ENCODE measurements at places on chromosomes 3 and 15.

DNA sequence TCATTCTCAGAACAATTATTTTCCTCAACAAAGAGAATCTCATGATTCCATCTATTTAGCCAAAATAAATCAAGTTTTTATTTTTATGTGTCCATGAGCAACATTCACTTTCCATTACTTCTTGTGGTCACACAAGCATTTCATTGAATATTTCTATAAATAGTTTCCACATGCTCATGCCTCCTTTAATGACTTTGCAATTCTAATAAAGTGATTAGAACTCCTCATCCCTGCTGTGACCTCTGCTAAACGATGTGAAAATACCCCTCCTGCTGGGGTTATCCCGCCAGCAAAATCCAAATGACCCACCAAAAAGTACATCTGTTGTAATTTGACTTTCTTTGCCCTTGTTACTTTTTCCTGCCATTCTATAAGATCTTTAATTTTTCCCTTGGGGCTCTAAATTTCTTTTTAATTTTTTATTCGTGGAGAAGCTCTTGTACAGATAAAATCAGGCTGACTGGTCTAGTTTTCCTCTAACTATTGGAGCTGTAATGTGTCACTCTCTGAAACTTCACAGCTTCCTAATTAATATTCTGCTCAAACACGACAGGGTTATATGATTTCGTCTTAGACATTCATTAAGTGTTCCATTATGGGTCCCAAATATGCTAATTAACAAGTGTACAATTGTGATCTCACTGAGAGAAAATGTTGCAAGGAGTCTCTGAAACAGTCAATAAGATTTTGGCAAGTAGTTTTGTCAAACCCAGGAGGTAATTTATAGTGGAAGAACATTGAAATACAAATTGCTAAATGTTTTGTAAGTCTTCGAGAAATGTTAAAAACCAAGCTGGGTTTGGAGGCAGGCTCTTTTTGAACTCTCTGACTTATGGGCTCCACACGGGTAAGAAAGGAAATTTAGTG, 533.1 kb upstream of the NAALADL2 start:
- no peak for DNase-seq

- no peak for DNase-seq
Measured at GRCh38 chr3:139134678-139135372, 90.1 kb upstream of the PRR23C start.

- no peak for DNase-seq
Measured at GRCh38 chr3:106302451-106303221, 433.8 kb upstream of the CBLB start.

GRCh38 chr15:91407269-91407889, 307.3 kb downstream of the SV2B start:
- no peak for DNase-seq

DNA sequence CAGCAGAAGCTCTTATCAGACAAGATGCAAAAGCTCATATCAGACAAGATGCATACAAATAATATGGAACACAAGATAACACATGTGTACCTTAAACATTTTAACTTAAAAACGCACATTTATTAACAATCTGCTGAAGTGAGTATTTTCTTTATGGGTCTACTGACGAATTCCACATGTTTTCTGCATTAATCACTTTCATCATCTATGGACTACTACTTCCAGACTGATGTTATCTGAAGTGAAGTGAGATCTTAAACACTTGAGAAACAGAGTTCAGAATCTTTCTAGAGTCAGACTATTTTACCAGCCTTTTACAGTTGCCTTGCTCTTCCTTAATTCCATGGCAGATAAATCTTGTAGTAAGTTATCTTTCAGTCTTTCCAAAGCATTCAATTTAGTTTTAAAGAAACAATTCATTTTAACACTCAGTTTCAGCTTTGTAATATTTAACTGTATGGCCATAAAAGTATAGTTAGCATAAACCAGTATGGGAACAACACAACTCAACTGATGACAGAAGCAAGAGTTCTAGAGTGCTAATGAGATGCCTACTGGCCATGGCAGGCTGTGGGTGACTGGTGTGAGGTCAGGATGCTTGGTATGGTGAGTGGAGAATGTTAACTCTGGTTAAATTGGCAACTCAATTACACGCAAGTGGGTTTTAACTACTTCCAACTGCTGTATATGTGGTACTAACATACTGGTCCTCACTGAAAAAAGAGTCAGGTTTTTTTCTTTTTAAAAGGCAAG, 9.8 kb downstream of the CMTM6 start:
- no peak for DNase-seq

DNA sequence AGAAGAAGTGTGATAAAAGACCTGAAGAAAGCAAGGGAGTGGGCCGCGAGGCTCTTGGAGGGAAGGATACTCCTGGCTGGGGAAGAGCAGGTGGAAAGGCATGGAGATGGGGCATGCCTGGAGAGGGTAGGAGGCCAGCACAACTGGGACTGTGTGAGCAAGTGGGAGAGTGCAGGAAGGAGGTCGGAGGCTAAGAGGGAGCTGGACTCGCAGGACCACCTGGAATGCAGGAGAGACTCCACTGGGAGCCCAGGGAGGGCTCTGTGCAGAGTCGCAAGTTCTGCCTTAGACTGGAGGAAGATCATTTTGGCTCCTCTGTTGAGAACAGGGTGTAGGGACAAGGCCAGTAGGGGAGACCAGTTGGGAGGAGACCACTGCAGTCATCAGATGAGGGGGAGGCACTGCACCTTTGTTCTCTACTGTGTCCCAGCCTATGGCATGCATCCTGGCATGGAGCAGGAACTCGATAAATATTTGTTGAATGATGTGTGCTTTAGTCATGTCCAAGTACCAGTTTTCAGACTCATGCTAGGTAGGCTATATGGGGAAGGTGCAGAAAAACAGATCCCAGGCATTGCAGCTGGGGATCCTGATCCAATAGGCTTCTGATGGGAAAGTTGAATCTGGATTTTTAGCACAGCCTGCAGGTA, 13.7 kb downstream of the FAM107A start:
- DNase-seq: no peak

DNA sequence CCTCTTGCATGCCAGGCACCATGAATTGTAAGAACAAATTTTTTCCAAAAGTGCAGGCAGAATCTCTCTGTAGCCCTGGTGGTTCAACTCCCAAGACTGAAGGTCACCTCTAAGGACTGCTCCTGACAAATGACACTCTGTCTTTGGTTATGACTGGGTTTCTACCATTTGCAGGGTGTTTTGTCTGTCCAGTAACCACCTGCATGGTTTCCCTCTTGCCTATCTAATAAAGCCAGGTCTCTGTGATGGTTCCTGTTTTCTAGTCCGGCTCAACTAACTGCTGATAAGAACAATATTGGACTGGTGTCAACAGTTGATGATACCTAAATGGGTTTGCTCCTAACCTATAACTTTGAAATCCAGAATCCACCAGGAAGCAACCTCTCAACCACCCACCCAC, 43.7 kb downstream of the ATP8B4 start:
- no peak for DNase-seq

- DNase-seq: peak; percentile 31
Measured at GRCh38 chr3:113912552-113913236, 35.1 kb upstream of the ZDHHC23 start.

GRCh38 chr3:74267131-74267530, 347.3 kb downstream of the CNTN3 start:
- DNase-seq: no peak

GRCh38 chr3:112373924-112374323, 41.0 kb downstream of the CD200 start:
- no peak for DNase-seq

GRCh38 chr3:19931180-19931692, 2.8 kb downstream of the EFHB start:
- DNase-seq: peak; percentile 24

GRCh38 chr15:92682741-92683510, 27.4 kb upstream of the FAM174B start:
- no peak for DNase-seq

DNA sequence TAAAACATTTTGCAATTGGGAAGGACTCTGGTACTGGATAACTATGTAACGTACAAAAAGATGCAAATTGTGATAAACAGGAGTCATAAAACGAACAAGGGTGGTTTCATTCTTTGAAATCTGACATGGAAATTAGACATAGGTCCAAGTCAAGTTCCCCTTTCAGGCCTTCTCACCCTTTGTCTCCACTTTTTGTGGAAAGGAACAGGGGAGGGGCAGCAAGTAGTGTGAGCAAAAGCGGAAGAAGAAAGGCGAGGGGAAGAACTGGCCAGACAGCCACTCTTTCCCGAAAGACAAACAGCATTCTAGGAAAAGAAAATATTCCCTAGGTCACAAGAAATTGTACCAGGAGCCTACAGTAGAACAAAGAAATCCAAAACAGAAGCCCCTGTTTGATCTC, 52.6 kb downstream of the MCF2L2 start:
- no peak for DNase-seq

- DNase-seq: no peak
Measured at GRCh38 chr3:165837058-165837525, at the start of gene BCHE. Gene BCHE (minus strand): TSS chr3:165837423. CDS start chr3:165831033, 6,390 bp downstream.

DNA sequence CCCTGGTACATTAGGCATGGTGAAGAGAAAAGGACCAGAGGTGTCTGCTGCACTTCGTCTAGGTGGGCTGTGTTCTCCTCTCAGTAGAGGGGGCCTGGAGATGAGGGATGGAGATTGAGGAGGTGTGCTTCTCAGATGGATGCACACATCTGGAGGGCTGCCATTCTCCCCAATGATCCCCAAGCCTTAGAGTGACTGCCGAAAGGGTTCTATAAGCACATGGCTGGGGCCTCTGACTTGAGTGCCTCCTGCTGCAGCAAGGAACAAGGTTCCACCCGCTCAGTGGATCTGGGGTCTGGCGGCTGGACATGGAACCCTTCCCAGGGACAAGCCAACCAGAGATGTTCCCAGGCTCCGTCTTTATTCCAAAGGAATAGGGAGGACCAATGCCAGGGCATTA, 66.8 kb downstream of the CPN2 start:
- DNase-seq: no peak

DNA sequence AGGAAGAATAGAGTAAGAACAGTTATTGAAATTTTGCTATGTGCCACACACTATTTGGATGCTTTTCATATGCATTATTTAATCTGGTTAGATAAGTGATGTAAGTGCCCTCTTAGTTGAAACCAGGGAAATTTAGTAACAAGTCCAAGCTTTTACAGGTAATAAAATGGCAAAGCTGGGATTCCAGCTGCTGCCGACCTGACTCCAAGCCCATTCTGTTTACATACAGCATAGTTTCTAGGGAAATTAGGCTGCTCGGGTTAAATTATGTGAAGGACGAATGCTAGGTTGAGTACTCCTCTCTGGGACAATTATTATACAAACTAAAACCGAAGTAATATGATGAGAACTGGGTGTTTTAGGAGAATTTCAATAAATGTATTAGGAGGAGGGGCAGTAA, 38.7 kb upstream of the FAH start:
- DNase-seq: no peak

GRCh38 chr3:153171256-153171655, 9.2 kb downstream of the RAP2B start:
- no peak for DNase-seq

DNA sequence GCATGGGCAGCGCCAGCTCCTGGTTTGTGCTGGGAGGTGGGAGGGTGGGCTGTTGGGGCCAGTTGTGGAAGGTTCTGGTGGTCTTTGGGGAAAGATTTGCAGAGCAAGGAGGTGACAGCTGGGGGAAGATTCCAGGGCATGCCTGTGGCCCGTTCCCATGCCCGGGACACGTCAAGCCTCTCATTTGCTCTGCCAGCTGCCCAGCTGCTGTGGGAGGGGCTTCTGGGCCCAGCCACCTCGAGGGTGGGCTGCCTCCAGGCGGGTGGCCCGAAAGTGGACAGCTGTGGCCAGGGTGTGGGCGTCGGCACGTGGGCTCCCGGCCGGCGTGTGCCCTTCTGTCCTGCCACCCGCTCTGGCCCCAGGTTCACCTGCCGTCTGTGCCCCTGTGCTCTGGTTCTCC, 17.2 kb downstream of the PLXNA1 start:
- no peak for DNase-seq

GRCh38 chr3:168273036-168273435, 177.3 kb upstream of the GOLIM4 start:
- no peak for DNase-seq

GRCh38 chr15:39511916-39512260, 69.0 kb upstream of the THBS1 start:
- DNase-seq: no peak

- no peak for DNase-seq
Measured at GRCh38 chr3:58144478-58145325, 66.1 kb downstream of the DNASE1L3 start.

GRCh38 chr3:146503461-146504202, 34.3 kb upstream of the PLSCR2 start:
- DNase-seq: no peak

GRCh38 chr15:93770788-93771187, 460.6 kb upstream of the MCTP2 start:
- DNase-seq: no peak

- no peak for DNase-seq
Measured at GRCh38 chr15:50225057-50225456, 40.5 kb downstream of the HDC start.

DNA sequence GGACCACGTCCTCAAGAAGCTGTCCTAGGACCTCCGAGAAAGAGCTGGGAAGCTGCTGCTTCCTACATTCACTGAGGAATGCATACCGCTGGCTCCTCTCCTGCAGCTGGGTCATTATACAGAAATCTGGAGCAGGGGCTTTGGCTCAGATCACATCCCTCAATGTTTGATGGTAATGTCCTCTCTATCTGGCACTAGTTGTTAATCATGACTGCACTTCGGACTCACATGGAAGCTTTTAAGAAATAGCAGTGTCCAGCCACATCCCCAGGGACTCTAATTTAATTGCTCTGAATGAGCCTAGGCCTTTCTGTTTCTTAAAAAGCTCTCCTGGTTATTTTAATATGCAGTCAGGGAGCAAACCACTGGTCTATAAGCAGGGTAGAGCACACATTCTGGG, 25.7 kb upstream of the MYRIP start:
- no peak for DNase-seq

GRCh38 chr3:38084334-38085310, 45.6 kb downstream of the DLEC1 start:
- peak; percentile 31 for DNase-seq

- DNase-seq: no peak
Measured at GRCh38 chr3:29711255-29711771, 430.4 kb downstream of the RBMS3 start.
